Calu3 (cell line): ENCODE measurements at places on chromosomes 2 and 18. TPM values are rescaled to one million over a fixed set of nuclear protein-coding genes. Genes with fewer than 3 reads are reported as not detected.
A peak's percentile ranks its signal among the peaks of the same experiment; 100 is the strongest.

GRCh38 chr2:38763228-38763627 is 12.1 kb upstream of the SRSF7 start:
- H3K27ac ChIP-seq: no peak overlapping the region
- H3K4me3 ChIP-seq: no peak overlapping the region

FAM228A gene
- total RNA-seq: not detected in 2 replicates

GKN2 gene
- not detected in 2 replicates for total RNA-seq

- peaks cover 58% of the 10 kb centered on the region for H3K36me3 ChIP-seq
- H3K27me3 ChIP-seq: no peaks in the 10 kb centered on the region
- peak overlapping the region; percentile 70 for H3K4me3 ChIP-seq
Measured at GRCh38 chr2:218406949-218407618, 7.4 kb downstream of the CTDSP1 start.

- no peak for DNase-seq
- H3K27me3 ChIP-seq: peaks cover 35% of the 10 kb centered on the region
- H3K4me1 ChIP-seq: no peaks in the 10 kb centered on the region
- H3K4me3 ChIP-seq: no peak overlapping the region
- H3K27ac ChIP-seq: no peak overlapping the region
Measured at GRCh38 chr2:238695538-238695937, 152.3 kb upstream of the TWIST2 start.

DNA sequence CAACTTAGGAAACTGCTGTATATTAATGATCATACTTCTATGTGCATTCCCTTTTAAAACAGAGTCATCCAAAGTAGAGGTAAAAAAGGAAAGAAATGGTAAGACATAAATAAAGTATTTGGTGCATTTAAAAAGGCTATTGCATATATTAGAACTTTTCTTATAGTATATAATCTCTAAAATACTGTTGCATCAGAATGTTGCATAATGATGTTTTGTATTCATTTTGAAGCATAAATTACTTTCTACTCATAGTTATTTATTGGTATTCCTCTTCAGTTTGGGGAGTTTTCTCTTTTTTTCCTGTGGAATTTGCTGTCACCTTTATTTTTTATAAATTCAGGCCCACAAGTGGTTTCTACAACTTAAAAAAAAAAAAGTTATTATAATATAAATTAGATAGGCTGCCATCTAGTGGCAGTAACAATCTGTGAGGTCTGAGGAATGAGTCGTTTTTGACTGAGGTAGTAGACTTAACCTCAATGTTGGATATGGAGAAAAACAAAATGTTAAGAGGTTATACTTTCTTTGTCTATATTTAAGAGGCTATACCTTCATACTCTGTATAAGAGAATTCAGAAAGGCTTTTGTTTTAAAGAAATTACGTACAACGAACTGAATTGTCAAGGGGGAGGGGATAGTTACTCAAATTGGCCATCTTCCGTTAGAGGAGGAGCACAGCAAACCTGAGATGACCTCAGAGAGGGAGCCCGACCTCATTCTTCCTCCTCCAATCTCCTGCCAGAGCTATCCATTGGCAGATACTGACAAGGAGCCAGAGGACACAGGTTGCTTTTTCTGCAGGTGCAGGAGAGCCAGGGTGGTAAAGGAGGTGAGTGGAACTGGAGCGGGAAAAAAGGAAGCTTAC is 23.8 kb downstream of the ANKAR start:
- no peaks in the 10 kb centered on the region for H3K36me3 ChIP-seq
- H3K27ac ChIP-seq: no peak overlapping the region
- no peak for DNase-seq
- H3K4me3 ChIP-seq: no peak overlapping the region
- H3K4me1 ChIP-seq: no peaks in the 10 kb centered on the region
- no peaks in the 10 kb centered on the region for H3K27me3 ChIP-seq

- H3K36me3 ChIP-seq: no peaks in the 10 kb centered on the region
- DNase-seq: no peak
- no peak overlapping the region for H3K27ac ChIP-seq
- no peaks in the 10 kb centered on the region for H3K4me1 ChIP-seq
- H3K4me3 ChIP-seq: no peak overlapping the region
- no peaks in the 10 kb centered on the region for H3K27me3 ChIP-seq
Measured at GRCh38 chr2:164847981-164848741, 6.5 kb upstream of the COBLL1 start.

USP14 gene
- 73.2 and 74.4 TPM in 2 replicates for total RNA-seq

GRCh38 chr2:180056367-180057118 is 49.4 kb upstream of the CWC22 start:
- no peak for DNase-seq
- H3K4me3 ChIP-seq: no peak overlapping the region
- no peaks in the 10 kb centered on the region for H3K27me3 ChIP-seq

DNA sequence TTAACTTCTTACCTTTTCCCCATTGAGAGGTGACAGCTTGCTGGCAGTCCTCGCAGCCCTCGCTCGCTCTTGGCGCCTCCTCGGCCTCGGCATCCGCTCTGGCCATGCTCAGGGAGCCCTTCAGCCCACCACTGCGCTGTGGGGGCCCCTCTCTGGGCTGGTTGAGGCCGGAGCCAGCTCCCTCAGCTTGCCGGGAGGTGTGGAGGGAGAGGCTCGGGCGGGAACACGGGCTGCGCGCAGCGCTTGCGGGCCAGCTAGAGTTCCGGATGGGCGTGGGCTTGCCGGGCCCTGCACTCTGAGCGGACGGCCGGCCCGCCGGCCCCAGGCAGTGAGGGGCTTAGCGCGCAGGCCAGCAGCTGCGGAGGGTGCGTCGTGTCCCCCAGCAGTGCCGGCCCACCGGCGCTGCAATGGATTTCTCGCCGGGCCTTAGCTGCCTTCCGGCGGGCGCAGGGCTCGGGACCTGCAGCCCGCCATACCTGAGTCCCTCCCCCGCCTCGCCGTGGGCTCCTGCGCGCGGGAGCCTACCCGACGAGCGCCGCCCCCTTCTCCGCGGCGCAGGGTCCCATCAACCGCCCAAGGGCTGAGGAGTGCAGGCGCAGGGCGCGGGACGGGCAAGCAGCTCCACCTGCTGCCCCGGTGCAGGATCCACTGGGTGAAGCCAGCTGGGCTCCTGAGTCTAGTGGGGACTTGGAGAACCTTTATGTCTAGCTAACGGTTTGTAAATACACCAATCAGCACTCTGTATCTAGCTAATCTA is 335.0 kb downstream of the CBLN2 start:
- H3K27ac ChIP-seq: no peak overlapping the region
- H3K4me1 ChIP-seq: no peaks in the 10 kb centered on the region
- no peak overlapping the region for H3K4me3 ChIP-seq
- no peaks in the 10 kb centered on the region for H3K36me3 ChIP-seq
- no peak for DNase-seq
- no peaks in the 10 kb centered on the region for H3K27me3 ChIP-seq

- H3K4me3 ChIP-seq: no peak overlapping the region
- no peaks in the 10 kb centered on the region for H3K36me3 ChIP-seq
- H3K4me1 ChIP-seq: peaks cover 9% of the 10 kb centered on the region
- peaks cover 92% of the 10 kb centered on the region for H3K27me3 ChIP-seq
- DNase-seq: no peak
Measured at GRCh38 chr18:48131042-48131441, 200.6 kb upstream of the SMAD2 start.

SERPINB12 gene
- total RNA-seq: not detected in 2 replicates

DNA sequence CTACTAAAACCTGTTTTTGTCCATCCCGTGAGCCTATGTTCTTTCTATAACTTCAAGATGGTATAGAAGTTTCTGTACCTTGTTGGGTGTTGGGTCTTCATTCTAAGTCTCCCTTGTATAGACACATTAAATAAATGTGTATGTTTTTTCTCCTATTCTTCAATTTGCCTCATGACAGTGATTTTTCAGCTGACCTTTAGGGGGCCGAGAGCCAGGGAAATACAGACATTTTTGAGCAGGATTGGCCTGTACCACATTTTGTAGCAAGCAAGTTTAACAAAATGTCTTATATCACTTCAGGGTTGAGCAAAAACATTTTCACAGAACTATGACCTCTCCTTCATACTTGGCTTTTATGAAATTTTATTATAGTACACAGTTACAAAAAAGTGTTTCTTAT is 495.4 kb upstream of the CDH7 start:
- no peak for DNase-seq
- no peaks in the 10 kb centered on the region for H3K4me1 ChIP-seq
- H3K27ac ChIP-seq: no peak overlapping the region
- no peak overlapping the region for H3K4me3 ChIP-seq
- H3K27me3 ChIP-seq: no peaks in the 10 kb centered on the region
- no peaks in the 10 kb centered on the region for H3K36me3 ChIP-seq

DNA sequence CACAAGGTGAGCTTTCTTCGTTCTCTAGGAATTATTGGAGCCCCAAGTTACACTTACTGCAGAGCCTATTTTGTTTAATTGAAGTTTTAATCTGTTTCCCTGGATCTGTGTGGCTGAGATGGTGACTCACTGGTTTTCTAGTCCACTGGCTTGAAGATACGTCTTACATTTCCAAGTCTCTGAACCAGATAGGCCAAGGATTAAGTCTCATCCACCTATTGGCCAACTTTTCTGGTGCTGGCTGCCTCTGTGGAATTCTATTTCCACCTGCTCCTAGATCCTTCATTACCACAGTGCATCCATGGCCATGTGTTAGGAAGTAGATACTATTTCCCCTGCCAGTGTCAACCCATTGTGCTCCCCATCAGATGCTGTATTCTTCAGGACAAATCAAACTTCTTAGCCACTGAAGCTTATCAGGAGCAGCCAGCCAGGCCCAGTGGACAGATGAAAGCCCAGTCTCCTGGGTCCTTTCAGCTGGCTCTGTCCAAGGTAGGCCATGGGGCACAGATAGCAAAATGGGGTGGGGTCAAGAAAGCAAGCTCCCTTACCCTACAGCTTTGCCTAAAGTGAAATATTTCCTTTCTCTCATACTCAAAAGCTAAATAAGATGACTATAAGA is 198.8 kb upstream of the TCF4 start:
- H3K27ac ChIP-seq: no peak overlapping the region
- H3K36me3 ChIP-seq: no peaks in the 10 kb centered on the region
- H3K4me1 ChIP-seq: no peaks in the 10 kb centered on the region
- H3K4me3 ChIP-seq: no peak overlapping the region
- no peak for DNase-seq
- H3K27me3 ChIP-seq: no peaks in the 10 kb centered on the region

SCN2A gene
- total RNA-seq: 0.07 and 0.19 TPM in 2 replicates

GRCh38 chr2:133437492-133437891 is 130.8 kb downstream of the NCKAP5 start:
- no peak for DNase-seq
- no peak overlapping the region for H3K27ac ChIP-seq
- no peaks in the 10 kb centered on the region for H3K36me3 ChIP-seq
- H3K4me3 ChIP-seq: no peak overlapping the region
- H3K4me1 ChIP-seq: peaks cover 19% of the 10 kb centered on the region

SFT2D3 gene
- 8.7 and 9.3 TPM in 2 replicates for total RNA-seq

DNA sequence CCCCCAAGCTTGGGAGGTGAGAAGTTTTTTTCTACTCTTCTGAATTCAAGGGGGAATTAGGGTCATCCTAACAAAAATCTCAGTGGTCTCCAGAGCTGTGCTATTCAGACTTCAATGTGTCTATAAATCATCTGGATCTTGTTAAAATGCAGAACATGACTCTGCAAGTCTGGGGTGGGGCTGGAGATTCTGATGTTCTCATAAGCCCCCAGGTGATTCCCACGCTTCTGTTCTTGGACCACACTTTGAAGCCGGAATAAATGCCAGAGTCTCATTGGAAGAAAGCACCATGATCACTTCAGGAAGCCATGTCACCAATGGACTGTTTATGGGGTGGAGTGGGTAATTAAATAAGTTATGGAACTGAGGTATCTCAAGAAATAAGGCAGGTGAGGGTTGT is 22.2 kb upstream of the SLC16A14 start:
- H3K36me3 ChIP-seq: no peaks in the 10 kb centered on the region
- no peak overlapping the region for H3K27ac ChIP-seq
- H3K4me1 ChIP-seq: no peaks in the 10 kb centered on the region
- H3K4me3 ChIP-seq: no peak overlapping the region
- H3K27me3 ChIP-seq: peaks cover 25% of the 10 kb centered on the region

DNA sequence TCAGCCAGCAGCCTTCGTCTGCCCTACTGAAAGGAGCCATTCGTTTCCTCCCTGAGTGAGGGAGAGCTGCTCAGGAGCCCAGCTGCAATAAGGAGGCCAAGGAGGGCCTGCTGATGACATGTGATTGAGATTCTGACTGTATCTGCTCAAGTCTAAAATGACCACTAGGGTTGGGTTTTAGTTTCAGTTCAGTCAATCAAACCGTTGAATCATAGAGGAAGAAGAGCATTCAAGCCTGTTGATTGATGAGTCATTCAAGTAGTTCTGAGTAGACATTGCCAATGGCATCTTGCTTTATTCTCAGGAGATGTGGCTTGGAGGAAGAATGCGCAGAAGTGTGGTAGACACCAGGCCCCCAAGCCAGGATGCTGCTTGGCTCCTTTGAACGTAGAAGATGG is 19.9 kb upstream of the BCL2L11 start:
- DNase-seq: no peak
- H3K27ac ChIP-seq: no peak overlapping the region
- H3K36me3 ChIP-seq: no peaks in the 10 kb centered on the region
- no peaks in the 10 kb centered on the region for H3K4me1 ChIP-seq
- no peak overlapping the region for H3K4me3 ChIP-seq
